B cell (primary cell): ENCODE measurements at places on chromosomes 13 and 19.

- no peak for DNase-seq
Measured at GRCh38 chr13:45328661-45329111, 12.3 kb downstream of the TPT1 start.

DNA sequence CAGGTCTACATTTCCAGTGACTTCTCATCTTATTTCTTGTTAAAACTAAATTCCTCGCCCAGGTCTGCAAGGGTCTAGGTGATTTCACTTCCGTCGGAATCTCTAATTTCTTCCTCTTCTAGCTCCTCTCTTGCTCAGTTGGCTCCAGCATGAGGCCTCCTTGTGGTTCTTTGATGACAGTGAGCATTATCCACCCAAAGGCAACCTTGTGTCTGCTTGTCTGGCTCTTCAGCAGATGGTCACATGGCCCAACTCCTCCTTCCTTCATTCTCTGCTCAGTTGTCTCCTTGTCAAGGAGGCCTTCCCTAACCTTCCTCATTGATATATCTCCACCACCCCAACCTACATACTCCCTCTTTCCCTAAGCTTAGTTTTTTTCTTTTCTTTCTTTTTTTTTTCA lies 1391.4 kb downstream of the EFNB2 start:
- no peak for DNase-seq

GRCh38 chr19:8174706-8175105 lies 25.3 kb upstream of the FBN3 start:
- no peak for DNase-seq

DNA sequence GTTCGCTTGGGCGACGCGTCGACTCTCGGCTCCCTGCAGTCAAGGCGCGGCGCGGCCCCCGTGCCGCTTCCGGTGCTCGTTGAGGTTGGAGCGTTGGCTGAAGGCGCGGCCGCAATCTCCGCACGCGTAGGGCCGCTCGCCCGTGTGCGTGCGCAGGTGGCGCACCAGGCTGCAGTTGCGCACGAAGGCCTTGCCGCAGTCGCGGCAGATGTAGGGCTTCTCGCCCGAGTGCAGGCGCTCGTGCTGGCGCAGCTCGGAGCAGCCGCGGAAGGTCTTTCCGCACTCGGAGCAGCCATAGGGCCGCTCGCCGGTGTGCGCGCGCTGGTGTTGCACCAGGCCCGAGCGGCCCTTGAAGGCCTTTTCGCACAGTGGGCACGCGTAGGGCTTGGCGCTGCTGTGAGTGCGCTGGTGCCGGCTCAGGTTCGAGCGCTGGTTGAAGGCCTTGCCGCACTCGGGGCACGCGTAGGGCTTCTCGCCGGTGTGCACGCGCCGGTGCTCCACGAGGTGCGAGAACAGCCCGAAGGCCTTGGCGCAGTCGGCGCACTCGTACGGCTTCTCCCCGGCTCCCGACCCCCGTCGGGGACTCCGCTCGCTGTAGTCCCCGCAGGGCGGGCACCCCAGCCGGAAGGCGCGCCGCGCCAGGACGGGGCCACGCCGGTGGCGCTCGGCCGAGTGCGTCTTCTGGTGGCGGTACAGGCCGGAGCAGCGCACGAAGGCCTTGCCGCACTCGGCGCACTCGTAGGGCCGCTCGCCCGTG lies 5.3 kb upstream of the ZNF497 start:
- no peak for DNase-seq

DNA sequence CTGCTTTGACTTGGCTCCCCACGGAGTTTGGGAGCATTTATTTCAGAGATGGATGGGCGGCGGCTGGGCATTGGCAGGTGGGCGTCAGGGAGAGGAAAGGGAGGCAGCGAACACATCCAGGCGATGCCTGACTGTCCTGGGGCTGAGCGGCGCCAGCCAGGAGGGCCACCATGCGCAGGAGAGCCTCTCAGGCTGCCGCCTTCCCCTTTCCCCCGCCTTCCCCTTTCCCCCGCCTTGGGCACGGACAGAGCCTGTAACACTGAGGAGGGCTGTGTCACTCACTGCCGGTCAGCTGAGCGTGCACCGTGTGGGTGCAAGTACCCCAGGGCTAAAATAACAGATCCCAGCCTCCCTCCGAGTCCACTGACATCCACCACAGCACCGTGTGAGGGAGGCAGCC lies 11.4 kb downstream of the MCF2L start:
- no peak for DNase-seq

- DNase-seq = peak; percentile 93
Measured at GRCh38 chr19:41308450-41309179, 1.4 kb upstream of the CCDC97 start.

GRCh38 chr13:77545626-77546412 lies 10.3 kb downstream of the SCEL start:
- no peak for DNase-seq

DNA sequence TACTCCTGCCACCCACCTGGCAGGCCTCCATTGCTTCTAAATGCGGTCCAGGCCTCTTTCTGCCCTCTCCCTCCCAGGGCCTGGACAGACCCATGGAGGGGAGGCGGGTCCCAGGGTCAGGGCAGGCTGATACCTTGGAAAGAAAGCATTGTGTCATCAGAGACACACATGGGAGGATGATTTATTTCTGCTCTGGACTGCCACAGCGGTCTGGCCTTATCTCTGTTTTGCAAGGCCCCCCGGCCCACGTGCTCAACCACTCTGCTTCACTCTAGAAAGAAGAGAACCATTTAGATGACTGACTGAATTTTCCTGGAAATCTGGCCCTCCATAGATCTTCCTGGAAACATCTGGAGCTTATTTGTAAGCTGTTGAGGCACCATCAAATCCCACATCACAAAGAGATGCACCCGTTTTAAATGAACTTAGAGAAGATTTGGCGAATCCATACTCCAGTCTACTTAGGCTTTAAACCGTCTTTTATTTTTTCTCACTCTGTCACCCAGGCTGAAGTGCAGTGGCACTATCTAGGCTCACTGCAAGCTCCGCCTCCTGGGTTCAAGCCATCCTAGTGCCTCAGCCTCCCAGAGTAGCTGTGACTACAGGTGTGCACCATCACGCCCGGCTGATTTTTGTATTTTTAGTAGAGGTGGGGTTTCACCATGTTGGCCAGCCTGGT lies 48.3 kb upstream of the URI1 start:
- DNase-seq = no peak

DNA sequence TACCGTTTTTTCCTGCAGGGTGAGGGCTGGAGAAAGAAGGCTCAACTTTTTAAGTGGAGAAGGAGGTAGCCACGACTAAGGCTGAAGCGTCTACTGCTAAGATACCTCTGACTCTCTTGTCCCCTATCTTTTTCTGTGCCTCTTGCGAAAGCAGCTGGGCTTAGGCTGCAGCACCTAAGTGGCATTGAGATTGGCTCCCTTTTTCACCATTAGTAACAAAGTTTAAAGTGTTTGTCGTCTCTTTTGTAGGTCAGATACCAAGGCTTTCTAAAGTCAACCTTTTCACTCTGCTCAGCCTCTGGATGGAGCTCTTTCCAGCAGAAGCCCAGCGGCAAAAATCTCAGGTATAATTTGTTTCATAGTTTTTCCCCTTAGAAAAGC lies 887 bp downstream of the CDADC1 start:
- no peak for DNase-seq

DNA sequence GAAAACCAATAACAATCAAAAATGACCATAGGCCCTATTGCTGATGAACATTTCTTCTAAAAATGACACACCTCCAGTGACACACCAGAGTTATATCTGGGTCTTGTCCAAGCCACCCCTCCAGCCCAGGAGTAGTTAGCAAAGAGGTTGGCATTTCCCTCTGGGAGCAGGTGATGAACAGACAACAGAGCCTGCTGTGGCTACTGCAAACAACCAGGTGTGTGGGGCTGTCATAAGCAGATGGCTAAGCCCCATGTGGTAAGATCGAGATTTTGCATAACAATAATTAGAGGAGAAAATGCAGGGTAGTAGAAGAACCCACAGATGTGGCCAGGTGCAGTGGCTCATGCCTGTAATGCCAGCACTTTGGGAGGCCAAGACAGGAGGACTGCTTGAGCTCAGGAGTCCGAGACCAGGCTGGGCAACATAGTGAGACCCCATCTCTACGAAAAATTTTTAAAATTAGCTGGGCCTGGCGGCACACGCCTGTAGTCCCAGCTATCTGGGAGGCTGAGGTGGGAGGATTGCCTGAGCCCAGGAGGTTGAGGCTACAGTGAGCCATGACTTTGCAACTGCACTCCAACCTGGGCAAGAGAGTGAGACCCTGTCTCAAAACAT lies 5.0 kb downstream of the XRCC1 start:
- no peak for DNase-seq

- DNase-seq = no peak
Measured at GRCh38 chr19:44692379-44692721, 6.6 kb upstream of the CEACAM16 start.
